ENCODE measurements at places on chromosomes 3 and 15.
A peak's percentile ranks its signal among the peaks of the same experiment; 100 is the strongest.

DNA sequence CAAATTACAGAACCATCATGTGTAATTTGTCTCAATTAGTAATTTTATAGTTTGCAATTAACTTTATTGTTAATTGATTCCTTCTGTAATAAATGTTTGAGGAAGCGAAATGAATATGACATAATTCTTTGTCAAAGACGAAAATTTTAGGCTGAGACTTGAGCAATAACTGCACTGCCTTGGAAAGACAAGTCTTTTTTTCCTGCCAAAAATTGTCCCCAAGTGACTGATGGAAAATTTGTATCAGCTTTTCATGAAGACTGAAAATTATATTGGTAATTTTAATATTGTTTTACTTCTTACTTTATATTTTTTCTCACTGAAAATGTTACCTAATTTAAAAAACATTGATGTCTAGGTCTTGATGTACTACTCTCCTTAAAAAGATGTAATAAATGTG lies 622.6 kb downstream of the NLGN1 start:
- DNase-seq: no peak

DNA sequence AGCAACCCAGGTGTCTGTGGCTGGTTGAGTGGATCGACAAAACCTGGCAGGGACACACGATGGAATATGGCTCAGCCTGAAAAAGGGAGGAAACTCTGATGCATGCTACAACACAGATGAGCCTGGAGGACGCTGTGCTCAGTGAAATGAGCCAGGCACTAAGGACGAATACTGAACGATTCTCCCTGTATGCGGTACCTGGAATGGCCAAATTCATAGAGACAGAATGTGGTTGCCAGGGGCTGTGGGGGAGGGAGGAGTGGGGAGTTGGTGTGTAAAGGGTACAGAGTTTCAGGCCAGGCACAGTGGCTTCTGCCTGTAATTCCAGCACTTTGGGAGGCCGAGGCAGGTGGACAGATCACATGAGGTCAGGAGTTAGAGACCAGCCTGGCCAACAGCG lies 35.1 kb downstream of the PCSK6 start:
- DNase-seq: no peak

DNA sequence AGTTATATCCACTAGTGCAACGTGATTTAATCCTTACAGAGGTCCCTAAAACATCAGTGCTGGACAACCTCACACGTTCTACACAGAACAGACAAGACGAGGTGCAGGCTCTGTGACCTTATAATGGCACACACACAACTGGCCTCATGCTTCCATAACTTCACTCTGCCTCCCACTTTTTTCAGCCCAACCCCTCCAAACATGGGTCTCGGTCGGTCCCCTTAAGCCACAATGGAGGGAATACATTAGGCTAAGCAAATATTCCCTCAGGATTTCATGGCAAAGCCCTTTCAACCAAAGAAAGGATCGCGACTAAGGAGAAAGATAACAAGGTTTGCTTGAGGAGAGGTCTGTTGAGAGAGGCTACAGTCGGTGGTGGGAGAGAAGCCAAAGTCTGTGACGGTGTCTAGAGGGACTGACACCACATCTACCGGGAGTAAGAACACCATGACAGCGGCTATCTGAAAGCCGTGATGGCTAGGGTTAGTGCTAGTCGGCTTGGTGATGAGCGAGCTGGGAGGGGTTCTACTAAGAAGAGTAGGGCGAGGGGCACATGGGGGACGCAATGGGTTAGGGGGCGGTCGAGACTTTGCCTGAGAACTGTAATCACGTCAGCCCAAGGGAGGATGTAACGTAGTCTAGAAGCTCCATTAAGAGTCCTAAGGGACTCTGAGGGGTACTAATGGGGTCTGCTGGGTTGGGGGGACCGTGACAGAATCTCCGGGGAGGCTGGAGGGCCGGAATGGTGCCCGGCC lies 1.0 kb downstream of the MYO9A start:
- DNase-seq: peak; percentile 2

DNA sequence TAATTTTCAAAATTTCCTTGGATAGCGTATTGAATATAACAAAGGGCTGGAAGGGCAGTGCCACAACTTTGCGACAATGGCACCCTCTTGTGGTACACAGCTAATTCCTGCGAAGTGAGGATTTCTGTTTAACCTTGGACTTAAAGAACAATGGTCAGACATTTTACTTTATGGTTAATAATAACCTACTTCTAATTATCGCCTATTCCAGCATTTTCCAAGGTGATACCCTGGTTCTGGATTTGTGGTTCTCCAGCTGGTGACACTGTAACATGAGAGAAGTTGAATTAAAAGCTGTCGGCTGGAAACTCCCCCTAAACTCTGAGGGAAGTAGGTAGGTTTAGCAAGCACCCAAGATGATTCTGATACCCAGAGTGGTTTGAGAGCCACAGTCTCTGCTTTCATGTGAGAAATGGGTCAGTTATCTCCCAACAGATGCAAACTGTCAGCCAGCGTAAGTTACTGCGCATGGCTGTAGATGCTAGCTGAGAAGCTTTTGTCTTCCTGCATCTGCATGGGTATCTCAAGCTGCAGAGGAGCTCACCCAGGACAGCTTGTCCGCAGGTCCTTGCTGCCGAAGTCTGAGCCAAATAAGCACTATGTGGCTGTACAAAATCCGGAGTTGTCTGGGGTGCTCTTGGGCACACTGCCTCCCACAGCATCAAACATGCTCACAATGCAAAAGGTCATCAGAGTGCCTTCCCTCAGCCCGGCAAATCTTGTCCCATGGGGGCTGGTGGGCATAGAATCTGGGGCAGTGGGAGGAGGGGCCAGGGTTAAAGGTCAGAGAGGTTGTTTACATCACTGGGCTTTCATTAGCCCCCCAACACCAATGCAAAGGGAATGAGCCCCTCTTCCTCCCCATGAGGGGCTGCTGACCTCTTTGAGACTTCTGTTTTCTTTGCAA lies 6.6 kb upstream of the CHSY1 start:
- no peak for DNase-seq

DNA sequence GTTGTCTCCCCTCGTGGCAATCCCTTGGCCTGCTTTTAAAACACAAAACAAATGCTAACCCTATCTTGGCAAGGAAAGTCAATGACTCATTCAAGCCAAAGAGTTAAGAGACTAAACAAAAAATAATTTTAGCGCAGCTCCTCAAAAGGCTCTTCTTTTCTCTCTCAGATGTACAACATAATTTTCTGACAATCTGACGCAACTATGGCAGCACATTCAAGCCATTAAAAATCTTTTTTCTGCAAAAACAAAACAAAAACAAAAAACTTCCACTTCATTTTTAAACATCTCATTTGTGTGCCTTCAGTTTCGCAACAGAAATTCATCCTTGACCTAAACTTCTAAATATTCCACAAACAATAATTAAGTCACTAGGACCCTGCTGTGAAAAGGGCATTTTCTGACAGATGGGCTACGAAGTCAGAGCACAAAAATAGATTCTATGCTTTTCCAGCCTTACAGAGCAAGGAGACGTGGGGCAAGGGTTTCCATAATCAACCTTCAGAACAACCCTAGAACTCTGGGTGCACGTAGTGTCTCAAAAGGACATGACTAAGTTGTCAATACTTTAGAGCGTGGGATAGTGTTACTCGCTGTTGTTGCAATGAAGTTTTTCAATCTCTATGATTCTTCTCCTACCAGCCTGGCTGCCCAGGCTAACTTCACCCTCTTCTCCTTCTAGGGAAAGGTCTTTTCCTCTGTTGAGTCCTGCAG lies 84.3 kb downstream of the MB21D2 start:
- no peak for DNase-seq

GRCh38 chr15:48861813-48862431 lies 16.0 kb upstream of the EID1 start:
- DNase-seq: peak; percentile 18

GRCh38 chr15:91152896-91153581 lies 53.0 kb downstream of the SV2B start:
- DNase-seq: no peak

- DNase-seq: no peak
These were observed 23.4 kb downstream of the DZIP1L start for GRCh38 chr3:138092023-138092422.

DNA sequence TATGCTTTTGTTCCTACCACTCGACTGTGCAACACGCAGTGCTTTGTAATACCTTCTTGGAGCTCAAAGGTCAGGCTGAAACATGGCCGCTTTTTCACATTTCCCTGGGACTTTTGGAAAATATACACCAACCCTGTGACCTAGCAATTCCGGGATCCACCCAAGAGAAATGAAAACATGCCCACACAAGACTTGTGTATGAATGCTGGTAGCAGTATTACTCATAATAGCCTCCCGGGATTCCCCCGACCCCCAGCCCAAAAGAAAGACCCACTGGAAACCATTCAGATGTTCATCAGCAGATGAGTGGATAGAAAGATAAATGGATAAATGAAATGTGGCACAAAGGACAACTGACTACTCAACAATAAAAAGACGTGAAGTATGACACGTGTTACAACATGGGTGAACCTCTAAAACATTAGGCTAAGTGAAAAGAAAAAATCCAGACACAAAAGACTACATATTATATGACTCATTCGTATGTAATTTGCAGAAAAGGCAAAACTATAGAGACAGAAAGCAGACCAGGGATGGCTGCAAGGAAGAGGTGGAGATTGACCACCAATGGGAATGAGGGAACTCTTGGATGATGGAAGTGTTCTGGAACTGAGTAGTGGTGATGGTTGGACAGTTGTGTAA lies 104.1 kb downstream of the PGPEP1L start:
- DNase-seq: no peak

DNA sequence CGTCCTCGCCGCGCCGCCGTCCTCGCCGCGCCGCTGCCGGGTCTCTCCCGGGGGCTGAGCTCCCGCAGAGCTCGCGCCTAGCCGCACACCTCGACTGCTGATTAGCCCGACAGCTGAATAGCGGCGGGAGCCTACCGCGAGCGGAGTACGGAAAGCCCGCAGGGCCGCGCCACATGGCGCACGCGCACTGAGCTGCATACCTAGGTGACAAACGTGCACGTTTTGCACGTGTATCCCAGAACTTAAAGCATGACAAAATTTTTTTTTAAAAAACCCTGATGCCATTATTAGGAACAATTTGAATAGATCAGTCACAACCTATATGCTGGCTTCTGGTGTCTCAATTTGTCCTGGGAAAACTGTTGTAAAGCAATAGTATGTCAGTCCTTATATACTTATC lies at the start of gene GOLGA8A:
GOLGA8A (minus strand) TSS at position 122 of the 400 bp plus-strand sequence. CDS start 48,117 bp downstream, outside the sequence.
- peak; percentile 83 for DNase-seq

- DNase-seq: no peak
These were observed 91.6 kb upstream of the FAM98B start for GRCh38 chr15:38362355-38362754.

- DNase-seq: no peak
These were observed 191.3 kb downstream of the FOXP1 start for GRCh38 chr3:71392251-71392650.

DNA sequence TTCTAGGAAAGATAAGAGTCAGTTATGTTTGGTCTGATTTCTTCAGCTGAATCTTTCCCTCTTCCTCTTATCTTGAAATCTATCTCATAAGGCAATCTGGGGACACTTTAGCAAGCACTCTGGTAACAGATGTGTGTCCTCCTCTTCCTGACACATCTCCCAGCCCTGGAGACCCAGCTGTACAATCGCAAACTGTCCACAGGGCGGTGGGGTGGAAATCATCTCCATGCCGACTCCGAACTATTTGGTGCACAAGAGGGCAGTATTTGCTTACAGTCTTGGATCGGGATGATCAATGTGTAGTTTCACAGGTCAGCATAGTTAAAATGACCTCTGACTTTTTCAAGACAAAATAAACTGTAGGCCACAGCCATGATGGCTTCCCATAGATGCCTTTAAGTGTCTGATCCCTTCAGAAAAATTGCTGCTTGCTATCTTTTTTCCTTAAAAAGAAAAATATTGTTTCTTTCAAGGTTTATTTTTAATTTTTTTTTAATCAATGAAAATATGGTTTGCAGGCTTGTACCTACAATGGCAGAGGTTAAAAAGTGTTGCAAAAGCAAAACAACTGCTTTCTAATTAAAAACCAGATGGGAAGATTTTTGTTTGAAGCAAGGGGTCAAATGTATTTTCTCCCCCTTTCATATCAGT lies 17.7 kb downstream of the EEFSEC start:
- DNase-seq: no peak

- DNase-seq: no peak
These were observed 38.9 kb upstream of the KIF23 start for GRCh38 chr15:69375151-69375790.

DNA sequence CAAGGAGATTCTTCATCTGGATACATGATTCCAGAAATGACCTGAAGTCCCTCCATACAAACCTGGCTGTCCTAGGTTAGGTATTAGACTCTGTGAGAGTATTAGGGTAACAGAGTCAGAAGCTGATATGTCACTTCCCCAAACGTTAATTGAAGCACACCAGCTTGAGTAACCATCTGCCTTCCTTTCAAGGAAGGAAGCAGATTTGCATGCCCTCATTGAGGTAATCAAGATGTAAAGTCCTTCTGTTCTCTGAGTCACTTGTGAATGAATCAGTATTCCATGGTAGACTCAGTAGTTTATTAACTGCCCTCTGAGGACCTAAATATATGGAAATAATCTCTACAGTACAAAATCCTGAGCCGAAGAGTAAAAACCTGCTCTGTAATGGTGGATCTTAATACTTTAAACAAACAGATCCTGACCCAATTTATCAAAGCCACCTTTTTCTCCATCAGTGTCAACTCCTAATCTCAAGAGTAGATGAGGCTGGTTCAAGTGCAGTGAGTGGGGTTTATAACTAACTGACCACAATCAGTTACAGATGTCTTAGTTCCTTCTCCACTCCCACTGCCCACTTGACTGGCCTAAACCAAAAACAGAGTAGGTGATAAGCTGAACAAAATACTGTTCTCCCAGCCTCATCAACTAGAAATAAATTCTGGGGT lies 246.2 kb upstream of the CHRM5 start:
- no peak for DNase-seq

- DNase-seq: no peak
These were observed 26.1 kb downstream of the STARD5 start for GRCh38 chr15:81297603-81298575.

- no peak for DNase-seq
These were observed 271.9 kb downstream of the FEZF2 start for GRCh38 chr3:62101488-62101887.

DNA sequence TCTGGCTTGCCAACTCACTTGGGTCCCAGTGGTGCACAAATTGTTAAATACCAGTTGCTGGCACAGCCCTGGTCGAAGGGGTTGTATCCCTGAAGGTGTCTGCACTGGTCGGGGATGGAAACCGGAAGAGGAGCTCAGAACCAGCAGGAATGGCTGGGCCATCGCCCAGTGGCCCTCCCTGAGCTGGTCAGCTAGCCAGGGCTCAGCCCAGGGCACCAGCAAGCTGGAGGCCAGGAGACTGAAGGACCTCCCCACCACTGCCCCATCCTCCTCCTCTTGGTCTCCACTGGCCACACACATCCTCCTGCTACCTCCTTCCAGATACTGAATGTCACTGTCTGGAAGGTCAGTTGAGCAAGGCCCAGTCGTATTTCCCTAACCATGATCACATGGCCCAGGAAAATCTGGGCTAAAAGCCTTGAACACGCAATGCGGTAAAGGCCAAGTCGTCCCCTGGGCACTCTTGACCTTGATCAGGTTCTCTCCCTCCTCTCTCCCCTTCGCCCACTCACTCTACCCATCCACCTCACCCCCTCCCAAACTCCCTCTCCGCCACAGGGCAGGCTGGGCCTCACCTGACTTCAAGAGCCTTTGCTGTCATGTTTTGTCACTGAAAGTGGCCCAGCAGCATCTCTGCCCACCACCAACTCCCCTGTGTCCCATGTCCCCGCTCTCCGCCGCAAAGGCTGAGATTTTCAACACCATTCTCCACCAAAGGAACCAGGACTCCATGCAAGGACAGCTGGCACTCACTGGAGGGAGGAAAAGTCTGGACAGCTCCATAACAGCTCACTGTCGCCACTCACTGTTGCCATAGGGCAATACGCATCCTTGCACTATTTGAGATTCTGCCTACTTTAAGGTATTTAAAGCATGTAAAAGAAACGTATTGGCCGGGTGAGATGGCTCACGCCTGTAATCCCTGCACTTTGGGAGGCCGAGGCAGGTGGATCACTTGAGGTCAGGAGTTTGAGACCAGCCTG lies 12.1 kb downstream of the ZDHHC19 start:
- DNase-seq: no peak
